ENCODE measurements at places on chromosomes 1 and 21. TPM values are rescaled to one million over a fixed set of nuclear protein-coding genes. Genes with fewer than 3 reads are reported as not detected.

The NBPF1 gene
- 32.1 TPM for polyA plus RNA-seq

The MAP3K21 gene
- polyA plus RNA-seq: 2.1 TPM

The NPPA gene
- polyA plus RNA-seq: 0.22 TPM

The GBP7 gene
- polyA plus RNA-seq: 0.06 TPM

The CLCA4 gene
- polyA plus RNA-seq: 0.22 TPM

The IL12RB2 gene
- not detected for polyA plus RNA-seq

The KCNQ4 gene
- polyA plus RNA-seq: not detected

The GFI1 gene
- polyA plus RNA-seq: 0.41 TPM
